ENCODE measurements at places on chromosomes 5 and 9.

DNA sequence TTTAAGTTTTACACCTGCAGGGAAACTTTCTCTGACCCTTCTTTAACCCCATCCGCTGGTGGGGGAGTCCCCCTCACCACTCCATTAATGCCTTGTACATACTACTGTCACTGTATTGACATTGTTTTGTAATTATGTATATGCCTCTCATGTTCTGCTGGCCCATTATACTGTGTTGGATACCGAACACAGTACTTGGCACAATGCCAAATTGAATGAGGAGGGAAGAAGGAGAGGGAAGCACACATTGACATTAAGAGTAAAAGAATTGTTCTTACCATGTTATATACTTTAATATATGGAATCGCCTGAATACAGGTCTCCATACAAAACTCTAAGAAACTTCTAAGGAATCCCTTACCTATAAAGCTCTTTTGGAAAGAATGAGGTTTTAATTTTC is 73.6 kb upstream of the GRHPR start:
- DNase-seq, result no peak

DNA sequence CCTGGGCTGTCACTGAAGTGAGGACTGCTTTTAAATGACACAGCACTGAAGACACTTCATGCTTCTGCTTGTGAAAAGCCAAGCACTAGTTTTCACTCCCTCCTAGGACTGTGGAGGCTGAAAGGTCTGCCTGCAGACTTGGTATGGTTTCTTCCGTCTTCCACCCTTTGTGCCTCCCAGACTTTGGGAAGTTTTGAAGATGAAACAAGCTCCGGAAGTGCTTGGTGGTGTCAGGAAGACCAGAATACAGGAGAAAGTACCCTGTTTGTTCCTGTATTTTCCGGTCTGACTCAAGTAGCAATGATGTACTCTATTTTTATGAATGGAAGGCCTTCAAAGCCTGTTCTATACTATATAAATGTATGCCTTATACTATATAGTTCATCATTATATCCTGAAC is 222.7 kb downstream of the PDZD2 start:
- DNase-seq, result no peak

- no peak for DNase-seq
Measured at GRCh38 chr9:93825348-93826115, 129.6 kb downstream of the BARX1 start.

DNA sequence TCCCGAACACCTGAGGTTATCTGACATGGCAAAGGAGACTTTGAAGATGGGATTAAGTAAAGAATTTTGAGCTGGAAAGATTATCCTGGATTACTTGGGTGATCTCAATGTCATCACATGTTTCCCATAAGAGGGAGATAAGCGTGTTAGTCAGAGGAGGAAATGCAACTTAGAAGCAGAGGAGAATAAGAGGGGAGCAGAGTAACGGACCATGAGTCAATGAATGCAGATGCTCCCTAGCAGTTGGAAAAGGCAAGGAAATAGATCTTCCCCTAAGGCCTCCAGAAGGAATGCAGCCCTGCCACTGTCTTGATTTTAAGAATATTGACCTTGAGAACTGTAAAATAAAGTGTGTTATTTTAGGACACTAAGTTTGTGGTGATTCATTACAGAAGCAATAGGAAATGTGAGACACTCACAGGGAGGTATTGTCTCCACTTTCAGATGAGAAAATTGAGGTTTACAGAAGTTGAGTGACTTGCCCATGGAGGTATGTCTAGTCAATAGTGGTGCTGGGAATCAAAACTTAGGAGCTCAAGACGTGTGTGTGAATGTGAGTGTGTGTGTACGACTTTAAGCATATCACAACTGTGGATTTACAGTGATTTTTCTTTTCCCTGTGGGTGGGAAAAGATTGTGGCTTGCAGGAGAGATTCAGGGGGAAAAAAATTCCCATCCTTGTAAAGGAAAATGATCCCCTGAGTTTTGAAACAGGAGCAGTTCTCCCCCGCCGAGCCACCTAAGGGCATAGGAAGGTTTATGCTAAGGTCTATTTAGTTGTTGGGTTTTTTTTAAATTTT is 125.3 kb downstream of the TRIM32 start:
- no peak for DNase-seq

DNA sequence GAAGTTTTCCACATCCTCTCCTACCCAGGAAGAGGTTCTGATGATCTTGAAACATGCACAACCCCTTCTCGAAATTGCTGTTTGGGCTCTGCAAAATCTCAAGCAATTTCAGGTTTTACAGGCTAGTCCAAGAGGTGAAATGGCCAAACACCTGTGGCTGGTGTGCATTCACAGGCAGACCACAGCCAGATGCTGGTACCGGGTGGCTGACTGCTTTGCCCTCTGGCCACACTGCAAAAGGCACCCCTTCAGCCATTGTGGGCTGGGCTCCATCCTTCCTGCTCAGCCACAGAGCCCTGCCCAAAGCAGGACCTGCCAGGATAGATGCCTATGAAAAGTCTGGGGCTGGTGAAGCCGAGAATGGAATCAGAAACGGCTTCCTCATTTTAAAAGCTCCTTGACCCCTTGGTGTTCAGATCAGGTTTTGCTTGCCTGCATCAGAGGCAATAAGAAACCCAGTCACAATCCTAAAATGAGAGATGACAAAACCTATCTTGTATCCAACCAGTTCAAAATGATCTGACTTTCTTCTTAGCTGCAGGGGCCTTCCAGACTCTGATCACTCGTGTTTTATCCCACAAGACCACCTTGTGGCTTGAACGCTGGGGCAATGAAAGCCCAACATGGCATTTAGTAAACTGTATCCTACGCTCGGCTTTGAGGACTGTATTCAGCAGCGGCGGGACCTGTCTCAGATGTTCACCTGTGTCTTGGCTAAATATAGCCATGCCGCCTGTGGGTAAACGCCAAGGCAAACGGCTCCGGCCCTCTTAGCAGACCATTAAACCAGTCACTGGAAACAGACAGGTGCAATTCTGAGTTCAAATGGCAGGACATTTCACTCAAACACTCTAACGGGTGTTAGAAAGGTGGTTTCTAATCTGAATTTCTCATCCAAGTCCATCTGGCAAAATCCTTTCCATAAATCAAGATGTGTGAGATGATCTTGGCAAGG is 49.6 kb downstream of the EPB41L4B start:
- DNase-seq, result no peak

DNA sequence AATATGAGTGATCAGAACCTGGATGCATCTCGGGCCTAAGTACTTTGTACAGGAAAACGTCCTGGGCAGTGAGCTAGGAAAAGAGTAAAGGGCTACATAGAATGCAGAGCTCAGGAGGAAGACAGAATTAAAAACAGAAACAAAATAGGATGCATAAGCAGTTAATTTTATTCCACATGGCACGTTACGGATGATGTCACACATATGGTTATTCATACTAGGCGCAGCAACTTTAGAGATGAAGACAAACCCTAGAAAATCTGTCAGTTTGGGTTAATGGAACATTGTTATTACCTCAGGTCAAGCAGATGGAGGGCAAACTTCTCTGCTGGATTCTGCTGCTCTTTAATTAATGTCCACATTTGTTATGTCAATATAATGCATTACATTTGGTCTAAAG is 445.4 kb downstream of the ANXA1 start:
- DNase-seq, result no peak

GRCh38 chr5:79785983-79786382 is 96.3 kb downstream of the CMYA5 start:
- no peak for DNase-seq

DNA sequence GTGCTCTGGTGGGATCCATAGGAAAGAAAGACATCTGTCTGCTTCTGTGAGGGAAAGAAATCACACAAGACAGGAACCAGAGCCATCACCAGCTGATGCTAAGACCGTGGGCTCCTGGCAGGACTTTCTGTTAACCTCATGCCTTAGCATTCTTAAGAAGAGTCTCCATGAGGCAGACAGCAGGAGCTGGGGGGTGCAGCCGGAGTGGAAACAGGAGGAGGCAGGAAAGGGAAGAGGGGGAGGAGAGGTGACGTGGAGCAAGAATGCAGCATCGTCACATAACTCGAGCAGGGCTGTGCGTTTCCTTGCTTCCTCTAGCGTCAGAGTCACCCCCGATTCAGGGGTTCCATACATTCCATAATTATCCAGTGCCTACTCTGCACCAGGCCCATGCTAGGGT is 53.6 kb downstream of the ERGIC1 start:
- DNase-seq, result no peak

DNA sequence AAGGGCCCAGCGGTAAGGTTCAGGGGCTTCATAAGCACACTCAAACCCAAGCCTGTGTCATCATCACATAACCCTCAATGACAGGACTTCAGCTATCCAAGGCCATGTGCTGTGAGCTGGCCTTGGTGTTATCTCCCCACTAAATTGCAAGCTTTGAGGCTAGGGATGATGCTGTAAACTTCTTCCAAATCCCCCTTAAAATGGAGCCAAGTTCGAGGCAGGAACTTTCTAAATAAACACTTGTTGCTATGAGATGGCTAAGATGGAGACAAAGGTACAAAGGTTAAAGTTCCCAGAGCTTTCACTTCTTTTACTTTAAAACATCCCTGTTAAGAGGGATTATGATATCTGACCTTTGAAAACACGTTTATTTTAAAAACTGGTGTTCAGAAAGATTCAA is 123.6 kb downstream of the MYO10 start:
- DNase-seq, result no peak

DNA sequence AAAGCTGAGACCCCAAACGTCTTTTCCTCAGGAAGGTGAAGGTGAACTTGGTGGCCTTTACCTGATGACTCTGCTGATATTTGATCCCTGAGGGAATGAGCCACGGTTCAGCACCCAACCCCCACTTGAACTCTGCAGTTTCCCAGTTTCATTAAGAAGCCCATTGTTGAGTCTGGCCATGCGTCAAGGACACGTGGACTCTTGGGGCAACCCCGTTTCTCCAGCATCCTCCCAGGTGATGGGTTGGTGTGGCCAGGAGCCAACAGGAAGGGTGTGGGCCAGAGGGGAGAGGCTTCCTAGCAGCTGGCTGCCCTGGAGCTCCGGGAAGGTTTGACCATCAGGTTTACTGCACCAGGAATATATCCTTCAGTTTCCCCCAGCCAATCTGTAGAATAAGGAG is 59.5 kb upstream of the GNE start:
- DNase-seq, result no peak

DNA sequence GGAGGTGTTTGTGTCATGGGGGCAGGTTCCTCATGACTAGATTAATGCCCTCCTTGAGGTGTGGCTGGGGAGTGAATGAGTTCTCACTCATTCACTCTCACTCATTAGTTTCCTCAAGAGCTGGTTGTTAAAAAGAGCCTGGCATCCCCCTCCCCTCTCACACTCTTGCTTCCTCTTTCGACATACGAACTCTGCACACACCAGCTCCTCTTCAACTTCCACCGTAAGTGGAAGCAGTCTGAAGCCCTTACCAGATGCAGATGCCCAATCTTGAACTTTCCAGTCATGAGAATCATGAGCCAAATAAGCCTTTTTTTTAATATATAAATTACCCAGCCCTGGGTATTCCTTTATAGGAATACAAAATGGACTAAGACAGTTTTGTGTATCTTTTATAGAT is 82.5 kb downstream of the SPRY4 start:
- no peak for DNase-seq

- DNase-seq, result no peak
Measured at GRCh38 chr5:133086366-133086875, 34.6 kb downstream of the HSPA4 start.

GRCh38 chr5:39650008-39650762 is 225.4 kb upstream of the DAB2 start:
- DNase-seq, result no peak

DNA sequence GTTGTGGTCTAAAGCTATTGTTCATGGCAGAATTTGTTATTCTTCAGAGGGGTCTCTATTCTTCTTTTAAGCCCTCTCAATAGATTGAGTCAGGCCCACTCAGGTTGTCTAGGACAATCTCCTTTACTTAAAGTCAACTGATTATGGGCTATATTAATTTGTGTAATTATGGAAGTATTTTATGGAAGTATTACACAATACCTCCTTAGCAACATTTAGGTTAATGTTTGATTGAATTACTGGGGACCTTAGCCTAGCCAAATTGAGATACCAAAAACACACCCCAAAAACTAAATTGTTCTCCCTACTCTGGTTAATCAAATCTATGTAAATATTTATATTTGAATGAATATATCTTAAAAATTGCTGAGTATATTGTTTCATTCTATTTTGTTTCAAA is 347.1 kb upstream of the GRIN3A start:
- no peak for DNase-seq

- no peak for DNase-seq
Measured at GRCh38 chr5:92945605-92946097, 635.4 kb downstream of the NR2F1-AS1 start.

GRCh38 chr5:91224456-91224855 is 158.7 kb downstream of the ARRDC3 start:
- no peak for DNase-seq

GRCh38 chr5:142455856-142456255 is 131.0 kb upstream of the SPRY4 start:
- DNase-seq, result peak; percentile 13

DNA sequence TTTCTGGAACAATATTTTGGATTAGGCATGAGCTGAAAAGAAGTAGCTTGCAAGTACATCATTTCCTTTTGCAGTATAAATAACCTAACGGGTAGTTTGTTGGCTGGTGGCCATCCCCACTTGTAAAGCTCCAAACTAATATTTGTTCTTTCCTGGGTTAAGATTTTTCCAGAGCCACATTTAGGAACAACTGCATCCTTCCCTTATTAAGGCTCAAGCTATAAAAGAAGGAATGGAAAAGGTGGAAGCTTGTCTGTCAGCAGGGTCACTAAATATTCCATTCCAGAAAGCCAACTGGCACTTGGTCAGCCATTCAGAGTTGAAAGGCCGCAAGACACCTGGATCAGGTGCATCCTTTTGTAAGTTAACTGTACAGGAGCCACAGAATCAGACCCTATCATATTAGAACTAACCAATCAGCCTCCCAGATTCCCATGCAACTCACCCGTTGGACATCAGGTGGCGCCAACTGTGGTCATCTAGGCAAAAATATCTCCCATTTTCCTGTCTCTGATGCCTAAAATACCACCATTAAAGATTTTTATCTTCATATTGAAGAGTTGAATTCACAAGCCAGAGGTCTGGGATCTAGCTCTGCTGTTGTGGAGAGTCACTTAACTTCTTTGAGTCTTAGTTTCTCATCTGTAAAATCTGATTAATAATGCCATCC is 82.9 kb downstream of the PTCD2 start:
- DNase-seq, result no peak
